Fibroblast of gingiva (primary cell): ENCODE measurements at places on chromosomes 1 and 21.

DNA sequence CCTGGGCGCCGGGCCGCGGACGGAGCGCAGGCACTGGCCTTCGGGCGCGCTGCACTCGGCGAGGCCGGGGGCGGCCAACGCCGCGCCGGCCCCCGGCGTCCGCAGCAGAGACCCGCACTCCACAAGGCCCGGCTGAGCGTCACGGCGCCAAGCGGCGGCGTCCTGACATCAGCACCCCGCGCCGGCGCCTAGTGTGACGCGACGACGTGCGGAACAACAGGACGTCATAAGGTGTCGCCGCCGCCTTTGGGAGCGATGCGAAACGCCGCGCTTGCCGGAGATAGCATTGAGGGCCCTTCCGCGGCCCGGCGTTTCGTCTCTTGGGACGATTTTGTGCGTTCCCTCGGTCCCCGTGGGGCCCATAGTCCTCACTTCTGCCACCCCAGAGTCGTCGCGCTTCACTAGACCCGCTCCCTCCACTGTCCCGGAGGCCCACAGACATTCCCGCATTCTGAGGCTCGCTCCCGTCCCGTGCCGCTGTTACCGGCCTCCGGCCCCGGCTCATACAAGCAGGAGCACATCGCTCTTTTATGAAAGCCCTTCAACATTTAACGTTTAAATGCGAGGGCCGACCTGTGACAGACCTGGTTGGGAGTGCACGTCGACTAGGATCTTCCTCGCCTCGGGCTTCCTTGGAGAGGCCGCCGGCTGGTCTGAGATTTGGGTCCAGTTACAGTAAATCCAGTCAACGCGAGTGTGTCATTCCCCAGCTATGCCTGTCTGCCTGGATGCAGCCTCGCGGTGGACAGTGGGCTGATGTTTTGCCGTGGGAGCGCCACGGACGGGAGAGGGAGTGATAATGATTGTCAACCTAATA is at the start of gene SSU72:
SSU72 (minus strand) TSS at position 143 of the 817 bp plus-strand sequence. CDS start 306 bp downstream, outside the sequence.
- peak; percentile 92 for DNase-seq

DNA sequence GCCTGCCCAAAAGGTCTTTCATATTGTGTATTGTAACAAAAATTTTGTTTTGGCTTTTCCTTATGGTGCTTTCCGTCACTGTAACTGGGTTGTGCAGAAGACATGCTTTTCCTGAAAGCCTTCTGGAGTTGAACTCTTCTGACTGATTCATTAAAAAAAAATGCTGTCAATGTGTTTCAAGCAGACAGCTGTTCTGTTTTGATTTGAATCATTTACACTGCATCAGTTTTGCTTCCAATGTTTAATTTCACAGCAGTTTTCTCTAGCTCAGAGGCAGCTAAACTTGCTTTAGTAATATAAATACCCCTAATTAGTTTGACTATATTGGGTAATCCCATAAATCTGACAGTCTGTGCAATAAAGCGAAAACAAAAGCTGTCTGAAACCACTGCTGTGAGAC is 7.9 kb downstream of the UTP11 start:
- DNase-seq = no peak

DNA sequence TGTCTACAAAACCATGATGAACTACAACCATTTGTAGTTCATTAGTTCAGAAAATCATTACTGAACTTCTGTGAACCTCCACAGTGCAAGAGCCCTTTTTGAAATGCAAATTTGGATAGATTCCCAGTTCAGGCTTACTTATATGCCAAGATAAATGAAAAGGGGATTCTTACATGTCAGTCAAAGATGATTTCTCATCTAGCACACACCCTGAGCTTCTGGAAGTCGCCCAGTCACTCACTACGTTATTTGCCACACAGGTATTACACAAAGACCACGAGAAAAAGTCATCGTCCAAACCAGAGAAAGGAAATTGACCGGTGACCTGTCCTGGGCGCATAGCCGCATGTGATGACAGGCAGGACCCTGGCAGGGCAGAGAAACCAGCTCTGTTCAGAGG is 41.8 kb downstream of the ETS2 start:
- peak; percentile 31 for DNase-seq

- peak; percentile 69 for DNase-seq
Observed at GRCh38 chr1:149917571-149918144, at the start of gene SV2A. Gene SV2A (minus strand): TSS chr1:149917844. CDS start chr1:149913840, 4,004 bp downstream.

DNA sequence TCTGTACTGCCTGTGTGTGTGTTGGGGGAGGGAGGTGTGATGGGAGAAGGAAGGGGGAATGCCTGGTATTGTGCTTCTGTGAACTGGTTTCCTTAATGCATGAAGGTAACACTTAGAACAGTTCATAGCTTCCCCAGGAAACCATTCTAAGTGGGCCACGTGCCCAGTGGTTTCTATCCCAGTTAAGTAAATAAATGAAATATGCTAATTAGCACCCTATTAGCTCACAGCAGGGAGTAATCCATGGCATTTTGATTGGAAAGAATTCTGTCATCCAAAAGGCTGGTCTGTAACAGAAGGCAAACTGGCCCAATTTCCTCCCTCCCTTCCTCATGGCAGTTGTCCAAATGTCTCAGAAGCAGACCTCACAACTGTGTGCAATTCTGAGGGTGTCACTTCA is 199.3 kb downstream of the TTLL7 start:
- DNase-seq = peak; percentile 81

DNA sequence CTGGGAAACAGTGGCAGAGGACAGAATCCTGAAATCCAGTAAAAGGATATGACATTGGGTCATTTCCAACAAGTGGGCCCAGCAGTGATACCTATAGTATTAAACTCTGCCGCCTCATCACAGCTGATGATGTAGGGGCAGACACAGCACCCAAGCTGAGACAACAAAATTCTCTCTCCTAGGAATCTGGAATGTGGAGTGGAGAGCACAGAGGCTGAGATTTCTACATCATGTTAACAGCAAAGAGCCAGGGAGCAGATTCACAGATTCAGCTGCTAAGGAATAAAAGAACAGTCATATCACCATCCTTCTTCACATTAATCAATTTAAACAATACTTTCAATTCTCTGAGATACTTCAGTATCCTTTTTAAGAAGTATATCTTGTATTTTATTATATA is 61.9 kb downstream of the CRP start:
- DNase-seq = no peak

- DNase-seq = no peak
Observed at GRCh38 chr1:220321758-220322157, 49.5 kb upstream of the RAB3GAP2 start.

- DNase-seq = no peak
Observed at GRCh38 chr1:90728502-90729287, 11.6 kb upstream of the BARHL2 start.

GRCh38 chr1:20493839-20494608 is 8.0 kb upstream of the CAMK2N1 start:
- peak; percentile 83 for DNase-seq

DNA sequence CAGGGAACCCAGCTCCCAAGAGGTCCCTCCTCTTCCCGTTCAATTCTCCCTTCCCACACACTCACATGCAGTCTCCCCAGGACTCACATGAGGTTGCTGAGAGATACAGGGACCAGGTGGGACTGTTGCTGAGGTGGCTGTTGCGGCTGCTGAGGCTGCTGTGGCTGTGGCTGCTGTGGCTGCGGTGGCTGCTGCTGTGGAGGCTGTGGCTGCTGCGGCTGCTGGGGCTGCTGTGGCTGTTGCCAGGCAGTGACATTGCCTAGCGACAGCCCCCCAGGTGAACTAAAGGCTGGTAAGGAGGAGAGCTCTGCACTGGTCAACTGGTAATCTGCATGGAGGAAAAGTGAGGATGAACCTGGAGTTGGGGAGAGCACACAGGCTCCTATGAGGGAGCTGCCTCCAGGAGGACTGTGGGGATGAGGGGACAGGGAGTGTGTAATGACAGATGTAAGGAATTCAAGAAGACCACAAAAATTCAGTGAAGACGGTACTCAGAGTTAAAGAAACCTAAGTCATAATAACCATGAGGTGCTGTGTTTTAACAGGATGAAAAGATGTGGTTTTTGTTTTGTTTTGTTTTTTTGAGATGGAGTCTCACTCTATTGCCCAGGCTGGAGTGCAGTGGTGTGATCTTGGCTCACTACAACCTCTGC is 31.8 kb downstream of the MEF2D start:
- DNase-seq = no peak

DNA sequence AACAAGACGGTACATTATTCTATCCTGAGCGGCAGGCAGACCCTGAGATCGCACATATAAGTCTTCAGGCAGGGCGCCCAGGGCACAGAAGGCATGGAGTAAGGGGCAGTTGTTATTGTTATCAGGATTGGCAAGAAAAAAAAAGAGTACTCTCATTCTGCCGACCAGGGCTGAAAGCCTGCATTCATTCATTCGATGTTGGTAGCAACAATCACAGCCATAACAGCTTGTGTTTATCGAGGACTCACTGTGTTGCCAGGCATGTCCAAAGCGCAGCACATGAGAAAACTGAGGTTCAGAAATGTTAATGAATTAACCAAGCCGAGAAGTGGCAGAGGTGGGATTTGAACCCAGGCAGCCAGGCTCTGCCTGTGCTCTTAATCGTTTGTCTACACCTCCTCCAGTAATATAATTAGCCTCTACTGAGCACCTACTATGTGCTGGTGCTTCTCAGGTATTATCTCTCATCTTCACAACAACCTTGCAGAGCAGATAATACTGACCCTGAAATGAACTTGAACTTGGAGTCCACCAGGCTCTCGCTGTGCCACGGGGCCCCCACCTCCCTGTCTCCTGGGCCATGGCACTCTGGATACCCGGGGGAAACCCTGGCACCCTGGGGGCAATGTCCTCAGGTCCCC is 56.2 kb downstream of the TAS1R2 start:
- DNase-seq = no peak

DNA sequence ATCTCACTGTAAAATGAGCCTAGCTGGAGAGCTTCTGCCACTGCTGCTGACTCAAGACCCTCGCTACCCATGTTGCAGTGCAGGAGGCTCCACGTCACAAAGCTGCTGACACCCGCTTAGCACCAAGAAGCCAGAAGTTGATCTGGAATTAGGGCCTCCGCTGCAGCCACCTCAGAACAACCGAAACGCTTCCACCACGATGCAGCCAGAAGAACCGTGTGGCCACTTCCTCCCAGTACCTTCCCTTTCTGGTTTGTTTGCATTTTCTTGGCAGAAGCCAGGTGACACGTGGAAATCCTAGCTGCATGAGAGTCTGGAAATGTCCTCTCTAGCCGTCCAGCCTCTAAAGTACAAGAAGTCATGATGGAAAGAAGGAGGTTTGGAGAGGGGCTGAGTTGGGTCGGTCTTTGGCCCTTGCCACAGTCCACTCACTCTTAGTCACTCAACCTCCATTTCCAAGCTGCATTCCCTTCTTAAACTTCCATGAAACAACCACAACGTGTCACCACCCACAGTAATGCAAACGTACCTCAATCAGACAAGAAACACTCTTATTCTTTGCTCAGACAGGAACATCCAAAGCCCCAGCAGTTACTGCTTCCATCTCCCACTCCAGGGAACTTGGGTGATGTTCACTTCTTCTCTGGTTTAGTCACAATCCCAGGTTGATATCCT is 10.0 kb upstream of the CDA start:
- no peak for DNase-seq

GRCh38 chr1:226450688-226451087 is 42.8 kb upstream of the PARP1 start:
- DNase-seq = no peak

- DNase-seq = no peak
Observed at GRCh38 chr1:85560305-85560704, 20.3 kb upstream of the CCN1 start.

- no peak for DNase-seq
Observed at GRCh38 chr1:47571952-47572351, 134.1 kb downstream of the FOXD2 start.

DNA sequence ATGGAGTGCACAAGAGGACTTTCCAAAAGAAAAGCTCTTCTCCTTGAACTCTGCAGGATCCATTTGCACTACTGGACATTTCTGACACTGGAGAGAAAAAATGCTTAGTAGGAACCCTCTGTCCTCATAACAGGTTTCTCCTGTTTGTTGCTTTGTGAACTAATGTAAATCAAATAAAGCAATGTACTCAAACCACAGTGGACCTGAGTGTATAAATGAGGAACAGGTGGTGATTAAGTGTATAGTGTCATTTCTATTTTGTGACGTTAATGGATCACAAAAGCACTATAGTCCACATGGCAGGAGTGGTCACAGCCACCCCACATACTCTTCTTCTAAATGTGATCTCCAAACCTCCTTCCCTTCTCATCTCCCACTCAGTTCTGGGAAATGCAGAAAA is 268.4 kb upstream of the DUSP10 start:
- no peak for DNase-seq

DNA sequence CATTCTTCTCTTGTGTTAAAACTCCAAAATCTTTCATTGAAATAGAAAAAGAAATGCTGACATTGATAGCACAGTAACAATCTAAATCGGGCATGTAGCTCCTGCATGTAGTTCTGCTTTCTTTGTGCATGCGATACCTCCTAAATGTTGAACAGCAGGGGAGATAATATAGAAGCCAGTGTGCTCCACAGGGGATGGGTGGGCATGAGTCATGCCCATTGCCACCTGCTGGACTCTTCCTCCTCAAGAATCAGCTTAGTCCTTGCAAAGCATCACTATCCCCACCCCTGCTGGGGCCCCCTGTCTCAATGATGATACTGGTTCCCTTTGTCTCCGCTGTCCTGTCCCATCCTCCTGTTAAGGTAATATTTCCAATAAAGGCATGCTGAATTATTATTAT is 203.0 kb downstream of the RWDD3 start:
- no peak for DNase-seq

DNA sequence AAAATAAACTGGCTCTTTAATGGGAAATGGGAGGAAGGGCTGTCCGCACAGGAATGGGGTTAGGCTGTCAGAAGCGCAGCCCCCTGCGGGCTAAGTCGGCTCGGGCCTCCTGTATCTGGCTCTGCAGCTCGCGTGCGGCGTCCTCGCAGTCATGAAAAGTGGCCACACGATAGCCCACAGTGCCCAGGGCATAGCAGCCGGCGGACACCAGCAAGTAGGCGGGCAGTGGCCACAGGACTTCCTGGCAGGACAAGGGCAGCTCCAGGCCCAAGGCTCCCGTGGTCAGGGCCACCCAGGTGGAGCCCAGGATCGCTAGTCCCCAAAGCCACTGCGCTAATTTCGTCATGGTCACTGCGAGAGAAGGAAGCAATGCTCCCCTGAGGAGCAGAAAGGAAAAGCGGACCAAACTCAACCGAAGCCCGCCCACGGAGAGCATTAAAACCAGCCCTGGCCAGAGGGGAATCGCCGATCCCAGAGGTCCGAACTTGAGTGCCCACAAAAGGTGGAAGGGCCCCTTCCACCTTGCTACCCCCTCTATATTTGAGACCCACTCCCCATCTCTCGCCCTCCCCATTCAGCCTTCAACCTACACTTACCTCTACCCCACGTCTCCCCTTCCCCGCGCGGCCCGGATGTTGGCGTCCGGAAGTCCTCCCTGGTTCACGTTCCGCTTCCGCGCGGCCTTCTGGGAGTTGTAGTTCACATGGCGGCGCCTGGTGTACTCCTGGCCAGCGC is at the start of gene DPM3:
DPM3 (minus strand) TSS at position 637 of the 735 bp plus-strand sequence; CDS start at position 346, 291 bp downstream.
- DNase-seq = peak; percentile 74

- DNase-seq = no peak
Observed at GRCh38 chr1:9764550-9764949, 59.2 kb downstream of the CLSTN1 start.

- DNase-seq = no peak
Observed at GRCh38 chr1:94300731-94301130, 63.3 kb upstream of the ARHGAP29 start.
